ENCODE measurements at places on chromosomes 1 and 21. TPM values are rescaled to one million over a fixed set of nuclear protein-coding genes. Genes with fewer than 3 reads are reported as not detected.

ACTN2 gene
- 6.4 TPM for total RNA-seq

CLCA4 gene
- total RNA-seq = 1.1 TPM

- no peak for DNase-seq
Measured at GRCh38 chr1:34186741-34187494, 10.2 kb downstream of the C1orf94 start.

- peak; percentile 70 for DNase-seq
Measured at GRCh38 chr1:225848030-225848955, 33.9 kb downstream of the TMEM63A start.

GRCh38 chr1:45566722-45567121 lies 16.1 kb downstream of the AKR1A1 start:
- DNase-seq = no peak

- DNase-seq = no peak
Measured at GRCh38 chr1:19066874-19067181, 110.4 kb upstream of the IFFO2 start.

DNA sequence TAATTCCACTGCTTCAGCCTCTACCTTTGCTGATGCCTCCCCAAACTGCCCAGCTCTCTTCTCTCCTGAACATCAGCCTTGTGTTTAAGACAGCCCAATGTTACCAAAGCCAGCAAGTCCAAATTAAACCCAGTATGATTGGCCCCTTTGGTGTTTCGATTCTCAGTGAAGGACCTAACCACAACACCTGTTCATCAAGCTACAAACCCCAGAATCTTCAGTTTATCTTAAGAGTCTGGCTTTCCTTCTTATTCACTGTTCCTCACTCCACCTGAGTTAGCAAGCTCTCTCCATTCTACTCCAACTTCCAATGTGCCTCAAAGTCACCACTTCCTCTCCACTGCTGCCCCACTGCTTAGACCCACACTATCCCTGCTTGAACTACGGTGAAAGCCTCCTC lies 25.5 kb upstream of the ITPKB start:
- no peak for DNase-seq
